ENCODE measurements at places on chromosomes 4 and X.

- DNase-seq = no peak
Measured at GRCh38 chrX:103464072-103464773, 55.1 kb downstream of the RAB40A start.

DNA sequence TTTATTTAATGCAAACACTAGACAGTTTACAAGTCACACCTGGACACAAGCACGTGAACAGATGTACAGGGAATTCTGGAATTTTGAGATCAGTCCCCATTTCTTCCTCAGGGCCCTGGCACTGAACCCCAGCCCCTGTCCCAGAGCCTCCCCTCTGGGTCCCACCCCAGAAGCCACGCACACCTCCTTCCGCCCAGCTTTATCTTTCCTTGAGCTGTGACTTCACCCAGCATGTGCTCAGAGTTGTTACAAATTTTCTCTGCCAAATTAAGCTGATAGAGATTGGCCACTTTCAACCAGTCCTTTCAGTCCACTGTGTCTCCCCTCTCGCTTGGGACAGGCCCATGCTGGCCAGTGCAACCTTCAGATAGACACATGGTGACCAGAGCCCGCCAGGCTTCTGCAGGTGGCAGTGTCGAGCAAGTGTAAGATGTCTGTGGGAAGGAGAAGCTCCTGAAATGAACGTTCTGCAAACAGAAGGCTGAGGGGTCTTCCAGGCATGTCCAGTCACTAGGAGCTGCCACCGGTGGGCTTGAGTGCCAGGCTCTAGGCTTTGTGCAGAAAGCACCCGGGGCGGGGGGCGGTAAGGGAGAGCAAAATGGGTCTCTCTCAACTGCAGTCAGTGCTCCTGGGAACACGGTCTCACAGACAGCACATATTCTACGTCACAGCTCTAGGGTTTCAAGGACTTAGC, 73.3 kb downstream of the MTMR1 start:
- DNase-seq = no peak

DNA sequence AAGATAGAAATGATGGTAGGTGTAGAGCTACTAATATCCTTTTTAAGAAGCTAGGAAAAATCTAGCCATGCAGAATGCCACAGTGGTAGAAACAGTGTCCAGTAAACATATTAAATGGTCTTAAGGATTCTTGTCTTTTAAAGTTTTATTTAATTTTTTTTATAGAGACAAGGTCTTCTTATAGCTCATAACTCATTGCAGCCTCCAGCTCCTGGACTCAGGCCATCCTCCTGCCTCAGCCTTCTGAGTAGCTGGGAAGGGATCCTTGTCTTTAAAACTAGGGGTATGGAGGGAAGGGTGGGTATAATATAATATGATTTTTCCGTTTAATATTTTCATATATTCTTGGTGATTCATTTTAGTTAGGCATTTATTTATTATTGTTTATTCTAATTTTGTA, 3.8 kb downstream of the TMEM165 start:
- DNase-seq = no peak

DNA sequence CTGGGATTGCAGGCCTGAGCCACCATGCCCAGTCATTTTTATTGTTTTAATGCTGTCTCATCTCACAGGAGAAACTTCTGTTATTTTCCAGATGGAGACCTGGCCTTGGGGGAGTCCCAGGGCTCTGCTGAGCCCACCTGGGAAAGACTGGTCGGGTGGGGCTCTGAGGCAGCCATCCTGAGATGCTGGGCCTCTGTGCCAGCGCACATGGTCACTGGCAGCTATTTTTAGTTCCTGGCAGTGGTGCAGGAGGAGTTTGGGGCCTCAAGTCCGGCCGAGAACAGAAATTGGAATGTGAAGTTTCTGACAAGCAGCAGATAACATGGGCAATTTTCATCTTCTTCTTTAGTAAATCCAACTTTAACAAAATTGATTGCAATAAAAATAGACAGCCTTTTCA, 44.5 kb downstream of the SORCS2 start:
- no peak for DNase-seq

- DNase-seq = no peak
Measured at GRCh38 chrX:54758114-54759055, 39.7 kb downstream of the ITIH6 start.

DNA sequence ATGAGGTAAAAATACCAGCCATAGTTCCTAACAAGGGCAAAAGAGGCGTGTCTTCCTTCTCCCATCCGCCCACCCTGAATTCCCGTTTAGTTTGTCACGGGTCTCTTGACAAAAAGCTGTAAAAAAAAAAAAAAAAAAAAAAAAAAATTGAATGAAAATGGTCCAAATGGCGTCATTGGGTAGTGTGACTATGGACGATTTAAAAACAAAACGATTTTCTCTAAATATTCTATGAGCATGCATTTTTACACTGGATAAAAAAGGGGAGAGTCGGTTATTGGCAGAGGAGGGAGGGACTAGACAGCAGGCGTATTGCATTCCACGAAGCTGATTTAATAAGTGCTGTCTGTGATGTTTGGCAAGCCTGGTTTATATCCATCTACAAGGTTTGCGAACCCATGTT, at the start of gene FAM133A:
TSS of gene FAM133A (plus strand) at position 338 of the 403 bp plus-strand sequence. CDS start 35,214 bp downstream, outside the sequence.
- no peak for DNase-seq

- DNase-seq = no peak
Measured at GRCh38 chr4:88090898-88091297, 67.5 kb downstream of the ABCG2 start.

DNA sequence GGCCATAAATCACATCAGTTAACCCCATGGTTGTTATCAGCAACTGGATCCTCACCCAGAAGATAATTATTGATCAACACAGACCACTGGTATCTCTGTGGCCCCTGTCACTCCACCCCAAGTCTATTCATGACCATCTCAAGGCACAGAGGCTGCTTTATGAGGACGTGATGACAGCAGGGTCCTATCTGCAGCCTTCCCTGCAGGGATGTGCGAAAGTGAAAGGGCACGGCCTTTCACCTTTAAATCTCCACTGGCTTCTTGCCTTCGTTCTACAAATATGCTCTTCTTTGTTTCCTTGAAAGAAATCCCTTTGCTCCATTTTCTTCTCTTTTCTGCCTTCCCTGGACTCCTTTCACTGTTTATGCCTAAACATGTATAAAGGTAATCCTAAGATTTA, 170.6 kb upstream of the EDNRA start:
- DNase-seq = no peak

- DNase-seq = no peak
Measured at GRCh38 chr4:70734168-70734954, 12.6 kb downstream of the RUFY3 start.

- no peak for DNase-seq
Measured at GRCh38 chrX:136209016-136209738, 42.0 kb downstream of the MAP7D3 start.

- no peak for DNase-seq
Measured at GRCh38 chrX:2712890-2713840, 22.1 kb downstream of the CD99 start.

DNA sequence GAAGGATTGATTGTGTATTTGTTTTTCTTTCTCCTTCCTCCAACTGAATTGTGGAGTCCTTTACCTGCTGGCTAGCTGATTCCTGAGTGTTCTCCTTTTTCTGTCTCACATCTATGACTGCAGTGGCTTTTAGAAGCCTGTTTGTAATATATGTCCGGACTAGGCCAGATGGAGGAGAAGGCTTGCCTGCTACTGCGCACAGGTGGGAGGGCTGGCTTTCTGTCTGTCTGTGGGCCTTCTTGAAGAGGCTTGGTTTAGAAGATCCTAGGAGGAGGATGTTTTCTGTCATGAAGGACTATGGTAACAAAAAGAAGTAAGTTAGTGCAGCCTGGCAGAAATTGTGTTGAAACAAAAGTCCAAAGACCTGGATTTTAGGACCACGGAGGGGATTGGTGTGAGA, 8.5 kb downstream of the PPP1R3F start:
- DNase-seq = no peak

- DNase-seq = no peak
Measured at GRCh38 chrX:101462892-101463291, 22.4 kb upstream of the ARMCX4 start.
